EL (cell line): ENCODE measurements at places on chromosomes 11 and 22.
A peak's percentile ranks its signal among the peaks of the same experiment; 100 is the strongest.

DNA sequence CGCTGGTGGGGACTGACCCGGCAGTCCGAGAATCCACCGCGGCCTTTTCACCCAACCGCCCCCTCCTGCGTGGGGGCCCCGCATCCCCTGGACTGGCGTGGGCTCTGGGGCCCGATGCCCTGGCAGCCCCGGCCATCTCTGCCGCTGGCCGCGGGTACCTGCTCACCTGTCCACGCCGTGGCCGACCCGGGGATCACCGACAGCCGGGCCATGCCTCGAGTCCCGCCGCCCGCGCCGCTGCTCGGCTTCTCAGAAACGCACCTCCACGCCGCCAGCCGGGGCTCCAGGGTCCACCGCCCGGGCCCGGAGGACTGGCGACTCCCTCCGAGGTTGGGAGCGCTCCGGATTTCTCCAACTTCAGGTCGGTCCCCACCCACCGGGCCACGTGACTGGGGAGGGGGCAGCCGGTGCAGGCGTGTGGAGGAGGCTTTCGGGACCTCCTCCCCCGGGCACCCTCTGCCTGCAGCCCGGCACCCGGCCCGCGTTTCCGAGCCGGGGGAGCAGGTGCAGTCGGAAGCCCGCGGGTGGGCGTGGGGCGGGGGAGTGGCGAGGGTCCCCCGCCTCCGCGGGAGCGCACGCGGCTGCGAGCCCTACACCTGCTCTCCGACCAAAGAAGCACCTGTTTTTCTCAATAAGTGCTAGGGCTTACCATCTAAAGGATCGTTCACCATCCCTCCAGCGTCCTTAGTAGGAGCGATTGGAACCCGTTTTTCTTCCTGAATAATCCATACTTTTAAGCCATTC, 554 bp upstream of the NRIP3 start:
- no peak for DNase-seq

DNA sequence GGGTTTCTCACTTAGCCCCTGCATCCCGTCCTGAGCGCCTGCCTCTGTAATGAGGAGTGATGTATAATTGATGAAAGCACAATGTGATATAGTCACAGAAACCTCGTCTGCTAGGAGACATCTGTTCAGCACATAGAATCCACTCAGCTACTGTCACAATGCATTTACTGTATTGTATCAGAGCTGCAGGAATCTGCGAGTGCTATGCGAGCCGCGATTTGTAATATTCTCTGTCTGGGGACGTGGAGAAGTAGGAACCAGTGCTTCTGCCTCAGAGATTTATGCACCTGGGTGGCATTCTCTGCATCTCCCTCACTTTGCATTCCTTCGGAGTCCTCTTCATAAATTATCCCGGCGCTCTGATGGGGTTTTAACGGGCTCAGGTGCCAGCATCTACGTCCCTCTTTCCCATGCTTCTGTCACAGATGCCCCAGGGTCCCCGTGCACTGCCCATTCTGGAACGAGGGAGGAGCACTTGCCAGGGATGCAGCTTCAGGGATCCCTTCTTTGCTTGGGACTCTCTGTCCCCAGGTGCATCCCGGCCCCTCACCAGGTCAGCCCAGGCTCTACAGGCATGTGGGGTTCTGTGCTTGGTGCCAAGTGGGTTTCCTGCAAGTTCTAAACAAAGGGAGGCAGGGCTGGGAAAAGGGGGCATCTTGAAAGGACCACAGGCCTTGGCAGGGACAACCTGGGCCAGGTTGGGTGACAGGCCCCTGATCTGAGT, 205.5 kb downstream of the DSCAML1 start:
- no peak for DNase-seq

DNA sequence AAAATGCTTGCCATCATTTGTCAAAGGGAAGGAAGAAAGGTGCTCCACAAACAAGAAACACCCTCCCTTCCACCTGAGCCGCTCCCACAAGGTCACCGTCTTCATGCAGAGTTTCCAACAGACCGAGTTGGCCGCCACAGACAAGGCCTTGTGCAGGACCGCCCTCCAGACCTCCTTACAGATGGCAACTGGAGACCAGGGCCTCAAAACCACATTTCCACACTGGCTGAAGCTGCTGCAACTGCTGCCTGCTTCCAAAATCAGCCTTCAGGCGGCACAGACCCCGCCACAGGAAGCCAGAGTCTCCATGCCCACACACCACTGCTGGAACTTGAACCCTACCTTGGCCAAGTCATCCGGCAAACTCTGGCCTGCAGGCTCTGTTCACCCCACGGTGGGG, 6.3 kb downstream of the DEAF1 start:
- DNase-seq, result no peak

DNA sequence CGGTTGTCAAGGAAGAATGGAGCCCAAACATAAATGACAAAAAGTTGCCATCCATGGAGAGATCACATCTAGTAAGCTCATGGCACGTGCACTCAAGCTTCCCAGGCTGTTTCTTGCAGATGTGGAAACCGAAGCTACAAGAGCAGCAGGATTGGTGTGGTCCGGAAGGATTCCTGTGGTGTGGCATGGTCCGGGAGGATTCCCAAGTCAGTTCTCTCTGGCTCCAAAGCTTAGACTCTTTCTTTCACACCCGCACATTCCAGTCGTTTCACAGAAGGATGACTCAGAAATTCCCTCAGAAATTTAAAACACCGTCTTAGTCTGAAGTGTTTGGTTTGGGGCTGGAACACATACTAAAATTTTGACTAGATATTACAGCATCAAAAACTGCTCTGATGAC, 78.0 kb upstream of the DRD2 start:
- DNase-seq, result peak; percentile 98

DNA sequence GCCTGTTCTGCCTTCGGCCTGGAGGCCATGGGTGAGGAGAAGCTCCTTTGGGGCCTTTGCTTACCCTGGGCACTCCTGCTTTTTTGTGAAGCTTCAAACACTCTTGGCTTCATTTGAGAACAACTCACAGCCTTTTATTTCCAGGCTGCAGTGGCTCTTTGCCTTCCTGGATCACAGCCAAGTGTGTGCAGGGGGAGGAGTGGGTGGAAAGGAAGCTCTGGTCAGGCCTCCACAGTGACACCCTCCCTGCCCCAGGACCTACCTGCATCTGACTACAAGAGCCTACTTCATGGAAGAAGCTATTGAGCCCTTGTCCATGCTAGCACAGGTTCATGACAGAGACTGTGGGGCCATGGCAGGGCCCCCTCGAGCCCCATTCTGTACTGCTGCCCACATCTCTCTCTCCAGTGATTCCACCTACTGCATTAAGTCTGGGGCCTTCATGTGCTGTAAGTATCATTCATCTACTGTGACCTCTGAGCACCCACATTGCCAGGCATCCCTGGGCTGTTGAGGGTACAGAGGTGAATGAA, 52.3 kb downstream of the GAB4 start:
- DNase-seq, result no peak

GRCh38 chr11:10934293-10934860, 76.5 kb upstream of the ZBED5 start:
- no peak for DNase-seq
